Cortex of kidney (tissue), 1 donor: ENCODE measurements at places on chromosomes 2 and 18.

DNA sequence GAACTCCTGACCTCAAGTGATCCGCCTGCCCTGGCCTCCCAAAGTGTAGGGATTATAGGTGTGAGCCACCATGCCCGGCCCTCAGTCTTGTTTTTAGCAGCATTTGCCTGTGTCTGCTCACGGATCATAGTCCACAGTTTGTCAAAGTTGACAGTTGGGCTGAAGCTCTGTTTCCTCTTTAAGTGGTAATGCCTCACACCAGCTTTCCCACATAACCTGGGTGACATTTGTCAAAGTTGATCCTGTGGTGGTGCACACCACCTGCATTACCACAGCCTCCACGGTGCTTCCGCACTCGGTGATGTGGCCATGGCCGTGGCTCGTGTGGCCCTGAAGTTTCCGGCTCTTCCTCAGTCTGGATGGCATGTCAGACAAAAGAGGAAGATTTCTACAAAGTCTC lies 27.1 kb downstream of the RAB31 start:
- no peak for DNase-seq

- no peak for DNase-seq
These were observed 39.6 kb downstream of the HS1BP3 start for GRCh38 chr2:20611077-20611843.

GRCh38 chr2:120880381-120880780 lies 144.7 kb downstream of the GLI2 start:
- DNase-seq: no peak

DNA sequence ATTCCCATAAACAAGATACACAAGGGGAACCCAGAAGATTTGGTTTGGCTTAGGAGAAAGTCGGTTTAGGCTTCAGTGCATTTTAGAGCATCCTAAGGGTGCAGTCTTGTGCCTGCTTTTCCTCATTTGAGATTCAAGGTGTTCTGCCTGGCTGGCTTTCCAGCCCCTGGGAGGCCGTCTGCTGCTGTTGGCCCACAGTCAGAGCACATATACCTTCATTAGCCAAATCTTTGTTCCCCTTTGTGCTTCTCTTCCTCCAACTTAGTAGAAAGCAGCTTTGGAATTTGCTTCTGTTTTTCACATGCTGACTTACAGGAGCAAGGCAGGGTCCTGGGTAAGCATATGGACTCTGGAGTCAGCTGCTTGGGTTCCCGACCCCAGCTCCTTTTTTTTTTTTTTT lies 477.1 kb upstream of the TCF4 start:
- DNase-seq: no peak

- DNase-seq: no peak
These were observed 63.4 kb upstream of the PEX13 start for GRCh38 chr2:60954139-60954538.
